CMK (cell line): ENCODE measurements at places on chromosomes 13 and 19.

DNA sequence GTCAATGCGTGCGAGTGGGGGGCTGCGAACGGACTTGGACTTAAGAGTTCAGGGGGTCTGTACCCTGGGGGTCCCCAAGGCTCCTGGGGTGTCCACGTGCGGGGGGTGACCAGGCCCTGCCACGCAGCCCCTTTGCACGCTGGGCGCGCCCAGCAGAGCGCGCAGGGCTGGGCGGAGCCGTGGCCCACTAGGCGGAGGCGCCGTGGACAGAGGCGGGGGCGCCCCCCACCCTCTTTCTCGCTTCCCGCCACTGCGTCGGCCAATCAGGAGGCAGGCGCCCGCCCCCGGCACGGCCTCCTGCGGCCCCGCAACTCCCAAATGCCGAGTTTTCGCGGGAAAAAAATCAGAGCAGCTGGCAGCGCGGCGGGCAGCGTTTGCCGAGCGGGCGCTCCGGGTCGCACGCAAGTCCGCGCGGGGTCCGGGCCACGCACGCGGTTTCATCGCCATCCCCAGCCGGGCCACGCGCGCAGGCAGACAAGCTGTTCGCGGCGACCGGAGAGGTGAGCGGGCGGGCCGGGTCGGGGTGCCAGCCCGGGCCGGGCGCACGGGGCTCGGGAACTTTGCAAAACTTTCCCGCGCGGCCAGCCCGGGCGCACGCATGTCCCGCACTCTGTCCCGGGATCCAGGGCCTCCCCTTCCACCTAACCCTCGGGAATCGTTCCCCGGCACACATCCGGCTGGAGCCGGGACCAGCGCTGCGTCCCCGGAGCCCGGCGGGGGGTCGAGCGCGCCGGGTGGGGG, at the start of gene UHRF1:
Gene UHRF1 (plus strand): TSS at position 346 of the 741 bp plus-strand sequence. CDS start 1,385 bp downstream, outside the sequence.
- DNase-seq, result peak; percentile 38

DNA sequence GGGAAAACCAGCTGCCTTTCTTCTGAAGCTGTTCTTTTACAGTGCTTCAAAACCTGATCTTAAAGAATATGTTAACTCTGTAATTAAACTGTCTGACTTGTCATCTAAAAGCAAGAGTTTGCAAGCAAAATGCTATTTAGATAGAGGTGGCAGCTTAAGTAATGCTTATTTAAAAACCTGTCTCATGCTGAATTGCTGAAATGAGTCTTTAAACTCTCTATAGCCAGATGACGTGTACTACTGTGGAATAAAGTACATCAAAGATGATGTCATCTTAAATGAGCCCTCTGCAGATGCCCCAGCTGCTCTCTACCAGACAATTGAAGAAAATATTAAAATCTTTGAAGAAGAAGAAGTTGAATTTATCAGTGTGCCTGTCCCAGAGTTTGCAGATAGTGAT, 22.9 kb downstream of the ITM2B start:
- DNase-seq, result no peak

DNA sequence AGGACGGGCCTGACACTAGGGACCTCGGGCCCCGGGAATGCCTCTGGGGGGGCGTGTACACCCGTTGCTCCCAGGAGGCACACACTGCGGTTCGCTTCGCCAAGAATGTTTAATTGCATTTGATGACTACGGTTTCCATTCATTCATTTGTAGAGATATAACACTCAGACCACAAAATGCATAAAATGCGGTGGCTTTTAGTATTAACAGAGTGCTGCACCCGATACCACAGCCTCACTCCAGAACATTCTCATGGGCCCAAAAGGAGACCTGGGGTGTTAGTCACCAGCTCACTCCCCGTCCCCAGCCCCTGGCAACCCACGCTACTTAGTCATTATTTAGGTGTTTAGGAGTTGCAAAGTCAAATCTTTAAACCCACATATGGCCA, 21.8 kb downstream of the HCN2 start:
- no peak for DNase-seq

- DNase-seq, result no peak
Observed at GRCh38 chr19:4702764-4703163, 20.9 kb downstream of the DPP9 start.

DNA sequence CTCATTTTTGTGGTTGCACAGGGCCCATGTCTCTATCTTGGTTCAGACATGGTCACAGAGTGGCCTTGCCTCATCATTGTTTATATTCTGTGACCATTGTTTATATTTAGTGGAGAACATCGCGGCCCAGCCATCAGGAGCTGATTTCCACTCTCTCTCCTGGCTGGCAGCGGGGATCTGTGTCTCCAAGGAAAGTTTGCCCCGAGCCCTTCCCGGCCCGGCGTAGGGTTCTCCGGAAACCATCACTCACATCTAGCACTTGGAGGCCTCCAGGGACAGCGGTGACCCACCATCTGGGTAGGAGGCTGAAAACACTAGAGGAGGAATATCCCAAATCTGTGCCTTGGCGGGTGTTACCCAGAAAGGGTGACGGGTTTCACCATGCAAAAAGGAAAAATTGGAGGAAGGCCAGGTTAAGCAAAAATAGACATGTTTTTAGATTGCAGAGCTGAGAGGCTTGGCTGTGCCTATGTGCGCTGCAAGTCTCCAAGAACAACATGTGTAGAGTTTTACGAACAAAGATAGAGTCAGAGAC, 726 bp upstream of the ZNF358 start:
- DNase-seq, result no peak

DNA sequence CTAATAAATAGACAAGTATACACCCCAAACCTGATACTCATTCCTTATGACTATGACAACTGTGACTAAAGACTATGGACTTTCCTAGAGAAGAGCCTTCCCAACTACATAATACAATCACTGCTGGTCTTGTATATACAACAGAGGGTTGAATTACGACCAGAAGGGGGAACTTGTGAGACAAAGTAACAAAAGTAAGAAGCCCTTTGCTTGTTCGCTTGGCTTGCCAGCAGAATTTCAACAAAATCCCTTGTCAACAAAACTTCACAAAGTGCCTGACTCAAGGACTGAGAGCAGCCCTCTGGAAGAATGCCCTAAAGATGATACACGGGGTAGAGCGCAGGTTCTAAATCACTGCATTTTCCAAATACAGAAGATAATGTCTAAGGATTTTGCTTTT, 99.4 kb downstream of the WASF3 start:
- no peak for DNase-seq

DNA sequence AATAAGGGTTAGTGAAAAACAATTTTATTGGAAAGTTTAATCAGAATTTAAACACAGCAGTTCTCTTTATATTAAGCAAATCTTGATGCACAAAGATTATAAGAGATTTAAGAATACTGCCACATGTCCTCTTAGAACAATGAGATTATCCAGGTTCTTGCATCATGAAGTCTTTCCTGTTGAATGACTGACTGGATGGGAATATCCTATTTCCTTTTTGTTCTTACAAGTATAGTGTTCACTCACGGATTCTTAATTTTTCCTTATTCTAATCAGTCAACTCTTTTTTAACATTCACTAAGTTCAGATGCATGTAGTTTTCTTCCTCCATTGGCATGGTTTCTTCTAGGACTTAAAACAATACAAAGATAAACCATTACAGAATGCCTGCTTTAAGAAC, 10.1 kb downstream of the URI1 start:
- no peak for DNase-seq

GRCh38 chr13:23810685-23811240, 78.4 kb downstream of the MIPEP start:
- DNase-seq, result no peak

DNA sequence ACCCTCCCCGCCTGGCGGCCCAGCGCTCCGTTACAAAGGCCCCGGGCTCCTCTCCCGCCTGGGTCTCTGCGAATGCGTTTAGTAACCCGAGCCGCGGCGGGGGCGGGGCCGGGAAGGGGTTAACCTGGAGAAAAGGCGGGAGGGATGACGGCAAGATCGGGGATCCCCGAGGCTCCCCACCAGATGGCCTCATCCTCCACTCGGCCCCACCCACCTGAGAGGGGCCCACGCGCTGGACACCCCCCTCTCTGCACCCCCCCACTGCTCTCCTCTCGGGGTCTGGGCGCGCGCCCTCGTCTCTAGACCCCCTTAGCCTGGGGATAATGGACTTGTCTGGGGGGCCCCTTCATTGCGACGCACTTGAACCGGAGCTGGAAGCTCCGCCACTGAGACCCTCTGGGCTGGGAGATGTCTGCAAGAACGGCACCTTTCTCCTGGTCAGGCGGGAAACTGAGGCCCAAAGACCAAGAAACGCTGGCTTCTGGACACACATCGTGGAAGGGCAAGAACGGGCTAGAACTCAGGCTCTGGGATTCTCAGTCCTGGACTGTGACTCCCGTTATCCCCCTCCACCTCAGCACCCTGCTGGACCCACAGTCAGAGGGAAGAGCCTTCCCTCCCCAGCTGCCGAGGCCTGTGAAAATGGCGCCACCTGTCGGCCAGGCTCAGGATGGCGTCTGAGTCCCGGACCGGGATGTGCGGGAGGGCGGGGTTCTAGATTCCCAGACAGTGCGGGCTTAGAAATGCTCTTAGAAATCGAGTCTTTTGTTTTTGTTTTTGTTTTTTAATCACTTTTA, 2.9 kb upstream of the LTBP4 start:
- no peak for DNase-seq

- no peak for DNase-seq
Observed at GRCh38 chr19:55857974-55858373, 21.6 kb downstream of the NLRP4 start.

- DNase-seq, result no peak
Observed at GRCh38 chr13:109868578-109869311, 82.4 kb upstream of the IRS2 start.
